Activated CD8-positive, alpha-beta memory T cell treated with anti-CD3 and anti-CD28 coated beads, Interleukin-2, amount 50 U/mL, for 4 hours (primary cell): ENCODE measurements at places on chromosomes 7 and 10.

- DNase-seq, result no peak
These were observed 45.9 kb upstream of the TMEM72 start for GRCh38 chr10:44865289-44865671.

GRCh38 chr10:108653531-108653930 is 1269.8 kb downstream of the XPNPEP1 start:
- DNase-seq, result no peak

DNA sequence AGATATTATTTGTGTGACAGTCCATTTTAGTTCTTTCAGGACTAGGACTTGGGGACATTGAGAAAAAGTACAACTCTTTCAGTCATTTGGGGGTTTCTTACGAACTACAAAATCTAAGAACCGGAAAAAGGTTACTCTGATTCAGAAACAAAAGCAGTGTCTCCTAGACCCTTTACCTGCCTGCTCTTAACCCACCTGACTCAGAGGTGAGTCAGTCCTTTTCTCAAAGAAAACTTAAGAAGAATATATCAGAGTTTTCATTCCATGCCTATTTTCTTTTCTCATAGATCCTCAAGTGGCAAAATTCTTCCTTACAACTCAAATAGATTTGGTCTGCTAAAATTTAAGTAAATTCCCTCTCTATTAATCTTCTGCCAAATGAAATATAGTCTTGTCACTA is 114.9 kb upstream of the PTN start:
- DNase-seq, result no peak

GRCh38 chr10:78336402-78336791 is 302.7 kb downstream of the RPS24 start:
- DNase-seq, result no peak

DNA sequence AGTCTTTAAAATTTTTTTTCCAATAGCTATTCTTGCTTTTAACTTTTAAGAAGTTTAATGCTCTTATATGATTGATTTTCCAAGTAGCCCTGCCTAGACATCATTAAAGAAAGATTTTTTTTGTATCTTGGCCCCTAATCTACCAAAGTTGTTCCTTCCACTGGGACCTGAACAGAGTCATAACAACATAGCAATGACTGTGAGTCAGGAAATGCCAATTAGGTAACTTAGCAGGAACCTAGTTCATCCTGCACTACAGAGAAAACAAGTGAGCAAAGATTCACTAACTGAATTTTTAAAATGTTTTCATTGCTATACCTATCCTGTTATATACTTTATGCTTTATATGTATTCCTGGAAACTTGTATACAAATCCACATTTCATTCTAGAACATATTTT is 284.7 kb downstream of the BICC1 start:
- no peak for DNase-seq

- DNase-seq, result no peak
These were observed 34.6 kb upstream of the MALRD1 start for GRCh38 chr10:19014034-19014433.

DNA sequence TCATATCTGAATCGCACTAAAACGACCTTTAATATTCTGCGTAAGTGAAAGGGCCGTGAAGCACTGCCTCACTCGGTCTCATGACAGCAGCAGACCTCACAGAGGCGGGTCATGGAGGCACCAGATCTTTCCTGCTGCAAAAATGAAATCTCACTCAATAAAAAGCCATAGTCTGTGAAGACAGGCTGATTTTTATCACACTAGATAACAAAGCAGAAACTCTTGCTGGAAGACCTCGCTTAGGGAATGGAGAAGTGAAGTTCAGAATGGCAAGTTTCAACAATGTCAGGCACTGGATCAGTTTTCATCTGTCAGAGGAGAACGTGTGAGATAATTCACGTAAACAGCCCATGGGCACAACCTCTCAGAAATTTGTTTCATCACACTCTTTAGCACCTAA is 8.0 kb downstream of the SEPHS1 start:
- no peak for DNase-seq

DNA sequence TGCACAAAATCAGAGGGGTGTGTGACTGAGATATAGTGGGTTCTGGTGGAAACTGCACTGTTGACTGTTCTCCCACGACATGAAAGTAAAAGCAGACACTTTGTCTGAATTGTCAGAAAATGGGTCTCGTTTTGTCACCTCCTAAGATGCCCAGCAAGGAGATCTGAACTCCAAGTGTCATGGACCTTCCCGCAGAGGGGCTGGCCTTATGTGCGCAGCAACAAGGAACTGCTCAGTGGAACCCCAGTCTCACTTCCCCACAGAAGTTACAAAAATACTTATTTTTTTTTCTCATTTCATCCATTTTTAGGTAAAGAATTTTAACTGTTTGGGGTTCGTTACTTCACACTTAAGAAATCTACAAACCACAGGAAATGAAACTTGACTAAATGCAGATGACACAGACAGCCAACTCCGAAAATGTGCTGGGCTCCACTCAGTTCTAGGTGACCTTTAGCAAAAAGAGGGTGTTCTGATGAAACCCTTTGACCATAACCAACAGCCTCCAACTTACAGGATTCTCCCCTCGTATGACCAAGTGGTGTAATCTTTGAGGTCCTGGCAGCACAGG is 115.0 kb downstream of the FAM107B start:
- peak; percentile 30 for DNase-seq

DNA sequence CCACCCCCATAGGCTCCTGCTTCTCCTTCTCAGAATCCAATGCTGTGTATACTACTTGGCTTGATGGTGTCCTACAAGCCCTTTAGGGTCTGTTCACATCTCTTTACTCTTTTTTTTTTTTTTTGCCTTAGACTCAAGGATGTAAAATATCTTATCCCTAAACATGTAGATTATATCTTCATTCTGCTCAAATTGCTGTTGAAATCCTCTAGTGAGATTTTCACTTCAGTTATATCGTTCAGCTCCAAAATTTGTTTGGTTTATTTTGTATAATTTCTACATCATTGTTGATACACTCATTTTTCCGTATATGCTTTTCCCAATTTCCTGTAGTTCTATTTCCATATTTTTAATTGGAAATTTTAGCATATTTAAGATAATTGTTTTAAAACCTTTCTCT is 1.8 kb upstream of the AKR1C3 start:
- DNase-seq, result no peak

DNA sequence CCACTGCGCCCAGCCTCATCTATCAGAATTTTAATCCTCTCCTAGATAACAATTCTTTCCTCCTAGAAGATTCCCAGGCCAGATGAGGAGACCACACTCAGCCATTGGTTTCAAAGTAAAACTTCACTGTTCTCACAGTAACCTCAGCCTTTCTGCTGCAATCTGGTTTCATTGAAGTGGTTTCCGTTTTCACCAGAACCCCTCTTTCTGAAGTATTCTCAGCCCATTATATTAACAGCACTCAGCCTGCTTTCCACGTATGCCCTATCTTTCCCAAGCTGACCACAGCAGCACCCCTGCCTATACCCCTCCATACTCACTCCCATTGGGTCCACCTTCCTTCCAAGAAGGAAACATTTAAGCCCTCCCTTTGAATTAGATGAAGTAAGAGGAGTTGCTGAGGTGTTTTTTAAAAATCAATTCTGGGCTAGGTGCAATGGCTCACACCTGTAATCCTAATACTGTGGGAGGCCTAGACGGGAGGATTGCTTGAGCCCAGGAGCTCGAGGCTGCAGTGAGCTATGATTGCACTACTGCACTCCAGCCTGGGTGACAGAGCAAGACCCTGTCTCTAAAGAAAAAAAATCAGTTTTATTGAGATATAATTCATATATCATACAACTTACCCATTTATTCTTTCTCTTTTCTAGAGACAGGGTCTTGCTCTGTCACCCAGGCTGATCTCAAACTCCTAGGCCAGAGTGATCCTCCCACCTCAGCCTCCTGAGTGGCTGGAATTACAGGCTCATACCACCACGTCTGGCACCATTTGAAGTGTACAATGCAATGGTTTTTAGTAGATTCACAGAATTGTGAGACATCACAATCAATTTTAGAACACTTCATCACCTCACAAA is 11.3 kb downstream of the PLAU start:
- DNase-seq, result no peak

GRCh38 chr10:85138046-85138445 is 809.7 kb downstream of the CCSER2 start:
- no peak for DNase-seq

GRCh38 chr10:44863344-44864047 is 47.6 kb upstream of the TMEM72 start:
- DNase-seq, result no peak

- DNase-seq, result no peak
These were observed 30.5 kb upstream of the SLC18A3 start for GRCh38 chr10:49579621-49580020.

GRCh38 chr10:79385804-79386531 is 38.7 kb downstream of the PPIF start:
- peak; percentile 13 for DNase-seq

DNA sequence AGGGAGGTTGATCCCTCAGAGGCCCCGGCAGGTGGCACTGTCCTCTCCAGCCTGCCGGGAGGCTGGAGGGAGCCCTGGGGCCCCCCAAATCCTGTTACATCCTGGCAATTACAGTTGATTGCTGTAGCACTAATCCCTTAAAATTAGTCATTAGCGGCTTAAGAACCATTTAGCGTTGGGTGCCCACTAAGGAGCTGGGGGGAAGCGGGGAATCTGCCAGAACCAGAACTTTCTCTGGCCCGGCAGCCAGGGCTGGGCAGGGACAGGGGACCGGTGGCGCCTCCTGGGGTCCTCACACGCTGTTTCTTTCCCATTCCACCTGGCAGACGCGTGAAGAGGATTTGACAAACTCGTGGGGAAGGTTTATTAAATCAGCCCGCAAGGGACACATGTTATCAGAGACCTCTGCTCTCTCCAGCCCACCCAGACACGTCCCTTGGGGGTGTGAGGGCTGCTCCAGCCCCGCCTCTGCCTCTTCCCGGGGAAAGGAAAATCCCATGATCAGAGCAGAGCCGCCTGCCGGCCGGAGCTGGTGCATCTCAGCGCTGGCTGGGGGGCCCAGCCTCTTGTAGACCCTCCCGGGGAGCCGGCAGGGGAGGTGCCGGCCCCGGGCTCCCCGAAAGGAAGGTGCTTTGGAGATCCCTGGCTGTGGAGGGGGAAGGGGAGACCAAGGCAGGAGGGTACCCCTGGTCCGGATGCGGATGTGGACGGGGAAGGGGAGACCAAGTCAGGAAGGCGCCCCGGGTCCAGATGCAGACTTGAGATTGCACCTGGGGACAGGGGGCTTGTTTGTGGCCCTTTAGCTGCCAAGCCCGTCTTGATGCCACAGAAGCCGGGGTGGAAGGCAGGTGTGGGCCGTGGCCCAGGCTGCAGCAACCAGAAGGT is 142.7 kb downstream of the ELFN1 start:
- DNase-seq, result no peak

DNA sequence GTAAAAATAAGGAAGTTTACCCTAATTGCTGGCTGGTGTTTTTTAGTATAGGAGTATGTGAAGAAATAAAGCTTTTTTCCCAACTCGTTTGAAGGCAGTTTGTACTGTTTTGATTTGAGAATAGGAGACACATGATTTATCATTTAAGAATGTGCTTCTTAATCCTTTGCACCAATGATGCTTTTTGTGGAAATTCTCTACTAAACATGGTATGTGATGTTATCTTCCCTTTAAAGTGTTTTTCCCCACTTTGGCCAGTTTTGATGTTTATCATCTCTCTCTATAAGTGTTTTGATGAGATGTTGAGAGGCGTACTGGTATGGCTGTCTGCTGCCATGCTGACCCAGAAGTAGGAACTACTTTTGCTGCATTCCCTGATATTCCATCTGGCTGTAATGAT is 85.1 kb downstream of the SUGCT start:
- DNase-seq, result no peak

- DNase-seq, result peak; percentile 77
These were observed 40.3 kb downstream of the RGS10 start for GRCh38 chr10:119502209-119502608.

DNA sequence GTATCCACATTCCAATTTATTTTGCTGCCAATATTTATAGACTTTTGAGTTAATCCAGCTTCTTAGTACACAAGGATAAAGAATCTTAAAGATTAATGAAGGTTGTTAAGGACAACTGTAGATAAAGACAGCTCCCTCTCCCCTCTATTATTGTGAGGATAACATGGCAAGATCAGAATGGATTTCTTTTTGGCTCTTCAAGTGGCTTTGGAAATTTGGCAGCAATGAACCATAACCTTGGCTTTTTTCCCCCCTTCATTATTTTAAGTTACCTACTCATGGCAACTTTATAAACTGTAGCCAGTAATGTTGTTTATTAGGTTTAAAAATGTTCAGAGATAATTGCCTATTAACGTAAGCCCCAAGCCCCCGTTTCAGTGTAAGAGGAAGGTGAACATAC is 131.1 kb upstream of the SLC26A5 start:
- no peak for DNase-seq

DNA sequence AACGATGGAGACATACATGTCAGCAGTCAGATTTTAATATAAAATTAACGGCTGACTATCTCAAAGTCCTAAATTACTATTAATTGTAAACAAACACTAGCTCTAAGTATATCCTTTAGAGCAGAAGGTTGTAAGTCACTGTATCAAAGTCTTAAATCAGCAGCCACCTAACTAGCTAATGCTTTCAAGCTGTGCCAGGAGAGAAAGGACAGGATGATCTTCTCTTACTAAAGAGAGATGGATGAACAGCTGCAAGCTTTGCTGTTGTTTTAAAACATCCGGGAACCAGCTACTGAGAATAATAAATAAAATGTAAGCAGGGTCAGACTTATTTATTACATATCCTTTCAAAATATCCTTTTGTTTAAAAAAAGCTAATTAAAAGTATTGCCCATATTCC is 24.0 kb upstream of the ABLIM1 start:
- DNase-seq, result no peak

- no peak for DNase-seq
These were observed 355.1 kb upstream of the SHH start for GRCh38 chr7:156167417-156167807.

- peak; percentile 40 for DNase-seq
These were observed 14.0 kb upstream of the ATXN7L1 start for GRCh38 chr7:105890290-105890997.

- DNase-seq, result no peak
These were observed 81.3 kb downstream of the VWDE start for GRCh38 chr7:12322284-12322902.

GRCh38 chr10:36531621-36532020 is 593.8 kb upstream of the ANKRD30A start:
- no peak for DNase-seq

GRCh38 chr10:62333135-62333889 is 40.9 kb upstream of the ZNF365 start:
- no peak for DNase-seq

DNA sequence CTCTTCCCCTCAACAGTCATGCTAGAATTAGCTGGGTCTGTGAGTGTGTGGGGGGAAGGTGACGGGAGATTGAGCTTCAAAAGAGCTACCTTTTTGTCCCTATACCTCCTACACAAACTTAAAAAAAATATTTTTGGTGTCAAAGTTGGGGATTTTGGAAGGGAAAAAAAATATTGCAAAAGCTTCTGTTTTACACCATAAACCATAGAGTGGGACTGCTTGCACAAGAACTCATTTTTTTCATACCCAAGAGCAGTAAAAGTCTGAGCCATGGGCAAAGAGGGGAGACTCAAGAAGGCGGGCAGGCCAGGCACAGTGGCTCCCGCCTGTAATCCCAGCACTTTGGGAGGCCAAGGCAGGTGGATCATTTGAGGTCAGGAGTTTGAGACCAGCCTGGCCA is 9.4 kb upstream of the ZDHHC4 start:
- DNase-seq, result no peak
